Stimulated activated CD8-positive, alpha-beta memory T cell treated with anti-CD3 and anti-CD28 coated beads, Interleukin-12 subunit alpha, Interleukin-12 subunit beta, amount 100 ng/mL, for 1 hour (primary cell): ENCODE measurements at places on chromosomes 2 and 18.

GRCh38 chr18:32674491-32674890 lies 98.3 kb downstream of the KLHL14 start:
- DNase-seq = no peak

DNA sequence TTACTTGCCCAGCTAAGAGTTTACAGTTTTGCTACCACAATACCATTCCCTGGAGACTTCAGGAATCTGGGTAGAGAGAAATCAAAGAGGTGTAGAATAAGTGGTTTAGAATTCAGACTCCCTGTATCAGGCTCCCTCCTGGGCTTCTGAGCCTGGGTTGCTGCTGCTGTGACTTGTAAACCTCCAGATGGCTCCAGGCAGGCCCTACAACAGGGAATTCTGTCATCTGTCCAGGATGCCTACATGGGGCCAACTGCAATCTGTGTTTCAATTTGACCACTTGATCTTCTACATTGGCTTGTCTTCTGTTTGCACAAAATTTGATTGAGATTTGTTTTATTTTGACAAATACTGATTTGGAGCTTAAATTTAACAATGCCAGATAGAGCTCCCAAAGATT lies 183.9 kb downstream of the RAD51AP2 start:
- no peak for DNase-seq

DNA sequence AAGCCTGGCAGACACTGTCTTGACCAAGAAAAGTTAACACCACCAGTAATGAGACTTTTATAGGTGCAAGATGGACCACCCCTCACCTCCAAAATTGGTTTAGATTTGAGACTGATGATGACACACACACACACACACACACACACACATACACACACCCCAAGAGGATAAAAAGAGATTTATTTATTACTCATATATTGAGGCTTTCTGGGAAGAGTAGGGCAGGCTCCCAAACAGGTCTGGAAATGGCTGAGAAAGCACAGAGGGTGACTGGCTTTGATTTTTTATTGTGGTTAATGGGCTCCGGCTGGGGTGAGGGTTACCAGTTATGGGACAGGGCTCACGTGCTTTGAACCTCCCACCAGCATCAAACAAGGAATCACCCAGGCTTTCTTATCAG lies 54.2 kb upstream of the ADAM23 start:
- no peak for DNase-seq

DNA sequence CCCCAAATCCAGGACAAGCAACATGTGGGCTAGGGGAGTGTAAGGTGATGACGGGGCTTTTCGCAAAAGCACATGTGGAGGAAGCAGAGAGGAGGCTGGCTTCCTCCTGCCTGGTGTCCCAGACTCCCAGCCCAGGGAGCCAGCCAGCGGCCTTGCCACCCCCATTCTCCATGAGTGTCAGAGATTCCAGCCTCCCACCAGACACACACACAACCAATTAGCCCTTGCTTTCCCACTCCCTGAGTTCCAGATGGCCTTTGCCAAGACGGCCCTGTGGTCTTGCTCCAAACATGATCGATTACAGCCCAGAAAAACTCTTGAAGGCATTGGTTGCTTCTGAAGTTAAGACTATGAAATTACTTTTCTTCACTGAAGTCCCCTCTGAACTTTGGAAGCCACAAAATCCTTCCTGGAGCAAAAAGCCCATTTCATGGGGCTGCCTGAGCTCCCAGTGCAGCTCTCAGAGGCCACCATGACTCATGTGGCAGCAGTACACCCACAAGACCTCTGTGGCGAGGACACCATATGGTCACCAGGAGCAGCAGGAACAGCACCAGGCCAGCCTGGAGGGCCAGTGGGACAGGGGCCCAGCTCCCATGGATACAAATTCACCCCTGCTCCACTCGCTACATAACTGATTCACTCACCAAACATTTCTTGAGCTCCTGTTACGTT lies 69.1 kb upstream of the PID1 start:
- no peak for DNase-seq

DNA sequence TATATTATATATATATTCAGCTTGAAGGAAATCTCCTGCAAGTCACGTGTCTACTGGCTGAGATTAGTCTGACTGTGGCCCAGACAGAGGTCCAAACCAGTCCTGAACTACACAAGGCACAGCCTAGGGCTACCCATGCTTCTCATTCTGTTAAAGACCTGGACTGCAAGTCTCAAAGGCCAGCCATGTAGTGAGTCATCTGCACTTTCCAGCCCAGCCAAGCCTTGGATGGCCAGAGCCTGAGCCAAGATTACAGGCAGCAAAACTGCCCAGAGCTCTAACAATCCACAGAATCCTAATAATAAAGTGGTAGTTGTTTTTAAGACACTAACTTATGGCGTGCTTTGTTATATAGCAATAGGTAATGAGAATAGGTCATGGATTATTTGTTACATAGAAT lies 259.6 kb downstream of the SS18 start:
- no peak for DNase-seq

GRCh38 chr18:77218642-77219041 lies 31.0 kb upstream of the GALR1 start:
- DNase-seq = no peak

- no peak for DNase-seq
Observed at GRCh38 chr2:186518945-186519344, 32.9 kb downstream of the ZC3H15 start.

GRCh38 chr2:68537809-68538208 lies 70.4 kb downstream of the APLF start:
- DNase-seq = no peak

- no peak for DNase-seq
Observed at GRCh38 chr2:213806125-213806726, 522.0 kb downstream of the SPAG16 start.

GRCh38 chr2:68420254-68420910 lies 46.7 kb downstream of the FBXO48 start:
- DNase-seq = no peak

DNA sequence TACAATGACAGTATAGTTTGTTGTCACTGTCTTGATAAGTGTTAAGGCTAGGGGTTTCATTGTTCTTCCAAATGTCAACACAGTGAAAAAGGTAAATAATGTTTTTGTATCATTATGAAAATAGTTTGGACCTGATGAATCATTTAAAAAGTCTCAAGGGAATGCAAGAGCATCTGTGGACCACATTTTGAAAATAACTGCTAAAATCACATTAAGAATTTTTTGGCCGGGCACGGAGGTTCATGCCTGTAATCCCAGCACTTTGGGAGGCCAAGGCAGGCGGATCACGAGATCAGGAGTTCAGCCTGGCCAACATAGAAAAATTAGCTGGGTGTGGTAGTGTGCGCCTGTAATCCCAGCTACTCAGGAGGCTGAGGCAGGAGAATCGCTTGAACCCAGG lies 10.3 kb downstream of the SCN1A start:
- no peak for DNase-seq

- DNase-seq = no peak
Observed at GRCh38 chr18:47120428-47120827, 29.9 kb downstream of the HDHD2 start.

GRCh38 chr2:140348826-140349225 lies 1568.6 kb upstream of the NXPH2 start:
- DNase-seq = no peak

DNA sequence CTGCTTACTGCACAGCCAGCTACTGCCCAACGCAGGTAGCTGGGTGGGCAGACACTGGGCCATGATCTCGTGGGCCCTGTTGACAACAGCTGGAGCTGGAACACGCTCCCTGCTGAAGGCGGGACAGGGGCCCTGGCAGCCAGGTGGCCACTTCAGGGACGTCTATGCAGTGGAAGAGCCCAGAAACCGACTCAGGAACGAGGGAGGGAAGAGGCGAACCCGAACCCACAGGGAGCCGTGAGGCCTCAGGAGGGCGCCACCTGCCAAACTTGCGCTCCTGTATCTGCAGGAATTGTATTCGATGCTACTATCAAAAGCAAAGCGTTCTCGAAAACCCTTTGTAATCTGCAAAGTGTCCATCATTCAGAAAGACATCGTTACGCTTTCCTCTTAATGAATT lies 198.4 kb downstream of the EIPR1 start:
- no peak for DNase-seq

- no peak for DNase-seq
Observed at GRCh38 chr2:186927867-186928191, 78.9 kb upstream of the ZSWIM2 start.

GRCh38 chr2:139790807-139791752 lies 1010.9 kb upstream of the NXPH2 start:
- no peak for DNase-seq

GRCh38 chr2:135798275-135798705 lies 38.7 kb downstream of the LCT start:
- DNase-seq = no peak

DNA sequence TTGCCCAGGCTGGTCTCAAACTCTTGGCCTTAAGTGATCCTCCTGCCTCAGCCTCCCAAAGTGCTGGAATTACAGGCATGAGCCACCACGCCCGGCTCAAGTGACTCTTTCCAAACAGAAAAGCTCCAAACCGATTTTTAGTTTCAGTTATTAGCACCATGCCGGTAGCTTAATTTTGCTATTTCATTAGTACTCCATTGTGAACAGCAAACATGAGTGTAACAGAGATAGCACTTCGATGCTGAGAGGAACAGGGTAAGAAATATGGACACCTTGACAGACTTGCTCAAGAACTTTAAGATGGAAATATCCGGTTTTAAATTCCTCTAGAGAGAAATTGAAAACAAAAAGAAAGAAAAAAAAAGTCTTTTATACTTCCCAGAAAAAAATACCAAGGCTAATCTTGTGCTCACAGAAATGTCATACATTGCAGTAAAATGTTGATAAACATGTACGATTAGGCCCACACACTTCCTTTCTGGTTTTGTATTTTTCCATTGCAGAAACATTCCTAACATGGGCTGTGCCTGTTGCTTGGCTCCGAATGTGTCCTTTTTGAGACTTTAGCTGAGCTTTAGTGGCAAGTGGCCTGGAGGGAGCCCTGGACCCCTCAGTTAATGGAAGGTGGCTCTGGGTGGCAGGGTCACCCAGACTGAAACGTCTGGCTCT lies 18.3 kb downstream of the FHL2 start:
- DNase-seq = no peak

DNA sequence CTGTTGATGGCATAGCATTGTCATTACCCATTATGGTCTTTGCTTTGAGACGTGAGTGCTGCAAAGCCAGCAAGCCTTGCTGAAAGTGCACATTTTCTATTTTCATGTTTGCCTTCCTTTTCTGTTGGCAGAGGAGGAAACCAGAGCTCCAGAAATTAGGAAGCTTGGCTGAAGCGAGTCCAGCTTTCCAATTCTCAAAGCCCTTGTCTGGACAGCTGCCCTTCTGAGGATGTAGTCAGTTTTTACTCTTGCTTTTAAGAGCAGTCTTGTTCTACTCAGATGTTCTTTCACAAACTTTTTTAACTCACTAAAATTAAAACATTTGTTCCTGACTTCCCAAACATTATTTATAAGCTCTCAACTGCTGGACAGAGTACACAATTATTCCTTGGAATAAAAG lies 93.8 kb downstream of the ICOS start:
- DNase-seq = no peak

DNA sequence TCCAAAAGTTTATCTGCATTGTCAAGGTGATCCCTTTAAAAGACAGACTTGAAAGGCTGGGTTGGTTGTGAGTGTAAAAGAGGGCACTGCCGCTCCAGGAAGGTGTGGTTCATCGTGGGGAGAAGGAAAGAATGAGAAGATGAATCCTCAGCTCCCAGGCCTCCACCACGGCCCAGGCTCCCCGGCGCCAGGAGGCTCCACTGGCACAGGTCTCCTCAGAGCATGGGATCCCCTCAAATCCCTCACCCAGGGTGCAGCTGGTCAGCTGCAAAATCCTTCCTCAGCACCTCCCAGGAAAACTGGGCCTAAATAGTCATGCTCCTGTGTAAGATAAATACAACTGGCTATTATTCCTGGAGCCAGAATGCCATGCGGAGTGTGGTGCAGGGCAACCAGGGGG lies 221.1 kb downstream of the ZNF516 start:
- no peak for DNase-seq

- no peak for DNase-seq
Observed at GRCh38 chr2:160440888-160441287, 52.7 kb downstream of the RBMS1 start.

DNA sequence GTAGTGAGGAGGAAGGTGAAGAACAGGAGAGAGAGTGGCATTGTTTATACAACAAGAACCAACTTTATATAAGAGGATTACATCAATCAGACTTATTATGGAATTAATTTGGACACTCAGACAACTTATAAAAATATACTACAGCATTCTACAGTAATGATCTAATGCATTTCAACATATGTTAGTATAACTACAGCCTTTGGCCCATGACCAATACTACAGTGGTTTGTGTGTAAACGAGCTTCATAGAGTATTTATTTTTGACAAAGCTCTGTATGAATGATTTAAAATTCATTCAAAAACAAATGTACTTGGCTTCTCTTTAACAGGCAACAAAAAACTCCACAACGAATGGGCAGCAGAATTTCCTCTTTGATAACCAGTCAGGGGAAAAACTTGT lies 72.8 kb downstream of the ZNF521 start:
- no peak for DNase-seq

DNA sequence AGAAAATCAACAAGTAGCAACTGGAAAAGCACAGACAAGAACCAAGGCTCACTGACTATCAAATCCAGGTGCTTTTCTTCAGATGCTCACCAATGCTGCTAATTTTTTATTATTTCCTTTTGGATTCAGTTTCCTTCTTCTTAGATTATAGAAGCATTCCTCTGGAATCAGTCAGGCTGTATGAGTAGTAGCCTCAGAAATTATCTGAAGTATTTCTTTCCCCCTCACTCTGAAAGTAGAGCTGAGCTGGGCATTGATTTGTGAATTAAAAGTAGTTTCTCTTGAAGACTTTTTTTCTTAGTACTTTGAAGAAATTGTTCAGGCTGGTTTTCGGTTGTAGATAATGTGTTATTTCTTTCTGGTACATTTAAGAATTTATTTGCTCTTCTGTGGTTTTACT lies 273.7 kb downstream of the NOL4 start:
- DNase-seq = no peak

- no peak for DNase-seq
Observed at GRCh38 chr2:79139423-79139822, 19.1 kb downstream of the REG1A start.

GRCh38 chr2:147980940-147981528 lies 39.5 kb downstream of the ORC4 start:
- no peak for DNase-seq

GRCh38 chr18:36028859-36029258 lies 38.5 kb downstream of the RPRD1A start:
- DNase-seq = no peak

GRCh38 chr2:9178904-9179571 lies 27.6 kb upstream of the ASAP2 start:
- no peak for DNase-seq

GRCh38 chr2:109155553-109156451 lies 26.8 kb downstream of the SH3RF3 start:
- DNase-seq = no peak
